MM.1S (cell line): ENCODE measurements at places on chromosomes 7 and 10.

- H3K4me1 ChIP-seq: no peaks in the 10 kb centered on the region
- H3K27me3 ChIP-seq: no peaks in the 10 kb centered on the region
- H3K4me3 ChIP-seq: no peak overlapping the region
- H3K27ac ChIP-seq: no peak overlapping the region
Observed at GRCh38 chr7:39678930-39679709, 55.7 kb downstream of the RALA start.

DNA sequence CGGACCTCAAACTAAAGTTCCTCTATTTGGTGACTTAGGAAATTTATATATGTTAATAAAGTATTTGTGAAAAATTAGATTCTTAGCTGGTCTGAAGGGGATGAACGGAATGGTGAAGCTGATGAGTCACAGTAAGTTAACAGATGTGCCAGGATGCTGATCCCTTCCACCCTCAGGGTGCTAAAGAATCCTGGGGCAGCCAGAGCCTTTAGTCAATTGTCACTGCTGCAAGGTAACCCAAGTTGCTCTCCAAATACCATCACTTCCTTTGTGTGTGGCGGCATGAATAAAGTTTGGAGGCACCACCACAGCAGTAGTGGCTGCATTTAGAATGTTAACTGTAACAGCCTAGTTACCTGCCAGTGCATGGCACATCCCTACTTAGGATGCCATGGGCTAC, 222.6 kb upstream of the PPP1R3A start:
- no peak for DNase-seq
- H3K27ac ChIP-seq: no peak overlapping the region
- H3K36me3 ChIP-seq: no peaks in the 10 kb centered on the region
- no peak overlapping the region for H3K4me3 ChIP-seq

DNA sequence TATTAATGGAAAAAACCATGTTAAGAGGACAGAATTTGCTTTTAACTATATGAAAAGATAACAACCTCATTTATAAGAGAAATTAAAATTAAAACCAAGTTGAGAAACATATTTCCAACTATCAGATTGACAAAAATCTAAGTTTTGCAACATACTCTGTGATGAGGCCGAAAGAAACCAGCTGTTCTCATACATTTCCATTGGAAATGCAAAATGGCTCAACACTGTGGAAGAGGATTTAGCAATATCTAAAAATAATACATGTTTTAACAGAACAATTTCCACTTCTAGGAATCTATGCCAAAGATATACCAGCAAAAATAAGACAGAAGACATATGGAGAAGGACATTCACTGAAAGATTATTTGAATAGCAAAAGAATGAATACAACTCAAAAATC, 268.8 kb downstream of the DYNC1I1 start:
- H3K36me3 ChIP-seq: no peaks in the 10 kb centered on the region
- no peak overlapping the region for H3K27ac ChIP-seq
- H3K4me3 ChIP-seq: no peak overlapping the region
- DNase-seq: no peak

DNA sequence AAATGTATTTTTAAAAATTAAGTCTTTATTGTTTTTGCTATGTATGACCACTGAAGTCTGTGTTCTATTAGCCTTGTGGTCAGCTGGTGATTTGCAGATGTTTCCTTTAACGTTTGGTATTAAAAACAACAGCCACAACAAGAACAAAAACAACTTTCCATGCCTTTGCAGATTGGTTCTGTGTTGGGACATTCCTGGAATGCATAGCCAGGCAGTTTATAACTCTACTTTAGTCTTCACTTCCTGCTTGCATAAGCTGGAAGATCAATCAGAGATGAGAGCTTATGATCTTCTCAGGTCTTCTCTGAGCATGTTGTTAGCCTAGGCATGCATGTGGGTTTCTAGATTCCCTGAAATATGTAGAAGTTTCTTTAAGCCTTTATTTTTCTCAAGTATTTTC, 58.9 kb upstream of the SEMA3C start:
- H3K27me3 ChIP-seq: no peaks in the 10 kb centered on the region
- no peak overlapping the region for H3K4me3 ChIP-seq
- H3K36me3 ChIP-seq: no peaks in the 10 kb centered on the region
- H3K27ac ChIP-seq: no peak overlapping the region

DNA sequence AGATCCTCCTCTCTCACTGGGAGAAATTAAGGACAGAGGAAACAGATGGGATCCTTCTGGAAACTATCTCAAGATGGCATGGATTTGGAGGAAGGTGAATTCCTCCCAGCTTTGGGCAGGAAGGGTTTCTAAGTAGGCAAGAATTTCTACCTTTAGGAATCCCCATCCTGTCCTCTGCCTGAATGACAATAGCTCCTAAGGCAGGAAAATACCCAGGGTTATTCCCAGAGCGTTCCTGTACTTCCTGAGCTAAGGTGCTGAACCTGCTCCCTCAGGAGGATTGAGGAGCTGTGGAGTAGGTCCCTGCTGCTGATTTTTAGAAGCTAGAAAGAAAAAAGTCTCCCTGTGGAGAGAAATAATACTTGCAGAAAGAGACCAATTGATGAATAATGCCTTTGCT, 568 bp downstream of the MGAM2 start:
- no peak for DNase-seq
- H3K27ac ChIP-seq: no peak overlapping the region
- no peaks in the 10 kb centered on the region for H3K36me3 ChIP-seq
- no peaks in the 10 kb centered on the region for H3K27me3 ChIP-seq

- no peak overlapping the region for H3K27ac ChIP-seq
- H3K27me3 ChIP-seq: no peaks in the 10 kb centered on the region
- peaks cover 13% of the 10 kb centered on the region for H3K4me1 ChIP-seq
- H3K4me3 ChIP-seq: no peak overlapping the region
Observed at GRCh38 chr10:70292004-70292403, 8.2 kb upstream of the NPFFR1 start.

DNA sequence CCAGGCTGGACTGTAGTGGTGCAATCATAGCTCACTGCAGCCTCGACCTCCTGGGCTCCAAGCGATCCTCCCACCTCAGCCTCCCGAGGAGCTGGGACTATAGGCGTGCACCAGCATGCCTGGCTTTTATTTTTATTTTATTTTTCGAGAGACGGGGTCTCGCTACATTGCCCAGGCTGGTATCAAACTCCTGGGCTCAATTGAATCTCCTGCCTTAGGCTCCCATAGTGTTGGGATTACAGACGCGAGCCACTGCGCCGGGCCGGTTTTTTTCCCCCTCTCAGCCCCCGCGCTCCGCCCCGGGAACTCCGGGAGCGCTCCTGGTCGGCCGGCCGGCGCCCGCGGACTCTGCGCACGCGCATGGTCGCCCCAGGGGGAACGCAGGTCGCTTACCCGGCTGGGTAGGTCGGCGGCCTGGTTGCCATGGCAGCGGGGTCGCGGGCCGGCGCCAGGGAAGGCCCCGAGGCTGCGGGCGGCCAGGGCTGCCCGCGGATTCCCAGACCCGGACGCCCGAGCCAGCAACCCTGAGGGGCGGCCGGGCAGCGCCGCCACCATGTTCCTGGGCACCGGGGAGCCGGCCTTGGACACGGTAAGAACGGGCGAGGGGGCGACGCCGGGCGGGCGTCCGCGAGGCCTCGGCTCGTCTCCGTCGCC, at the start of gene IQCE:
Gene IQCE (plus strand): TSS at position 351 of the 654 bp plus-strand sequence. CDS start 203 bp downstream, at position 554.
- peak within 1 kb of the TSS; percentile 70; the same call in 1 of the 2 replicates for H3K27ac ChIP-seq
- H3K27me3 ChIP-seq: no peaks in the 10 kb centered on the region
- DNase-seq: peak; percentile 94
- H3K36me3 ChIP-seq: no peaks in the 10 kb centered on the region
- H3K4me3 ChIP-seq: peak within 1 kb of the TSS; percentile 99

- peaks cover 10% of the 10 kb centered on the region for H3K4me1 ChIP-seq
- no peaks in the 10 kb centered on the region for H3K36me3 ChIP-seq
- DNase-seq: no peak
- H3K27ac ChIP-seq: no peak overlapping the region
Observed at GRCh38 chr7:136030330-136030729, 53.2 kb upstream of the MTPN start.

DNA sequence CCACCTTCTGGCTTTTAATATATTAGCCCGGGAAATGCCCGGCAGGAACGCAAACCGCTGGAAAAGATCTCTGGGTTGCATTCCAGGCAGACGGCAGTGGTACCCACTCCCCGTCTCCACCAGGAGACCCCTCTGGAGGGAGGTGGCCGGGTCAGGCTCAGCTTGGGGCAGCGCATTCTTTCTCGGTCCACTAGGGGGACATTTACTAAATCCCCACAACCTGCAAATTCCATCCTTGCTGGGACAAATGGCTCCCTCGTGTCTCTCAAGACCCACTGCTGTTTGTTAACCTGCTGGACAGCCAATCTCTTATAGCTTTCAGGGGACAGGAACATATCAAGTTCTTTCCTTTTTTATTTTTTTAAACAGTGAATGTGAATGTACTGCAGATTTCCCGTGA, 45.8 kb upstream of the CARD11 start:
- no peak overlapping the region for H3K27ac ChIP-seq
- H3K36me3 ChIP-seq: no peaks in the 10 kb centered on the region
- no peaks in the 10 kb centered on the region for H3K27me3 ChIP-seq
- DNase-seq: no peak
- no peak overlapping the region for H3K4me3 ChIP-seq

- no peaks in the 10 kb centered on the region for H3K36me3 ChIP-seq
- no peaks in the 10 kb centered on the region for H3K27me3 ChIP-seq
- H3K4me3 ChIP-seq: no peak overlapping the region
- no peak overlapping the region for H3K27ac ChIP-seq
Observed at GRCh38 chr10:124886195-124886594, 55.7 kb upstream of the ZRANB1 start.

GRCh38 chr7:26073041-26073440, 79.0 kb upstream of the NFE2L3 start:
- H3K36me3 ChIP-seq: no peaks in the 10 kb centered on the region
- H3K27ac ChIP-seq: no peak overlapping the region
- H3K27me3 ChIP-seq: no peaks in the 10 kb centered on the region
- DNase-seq: no peak

DNA sequence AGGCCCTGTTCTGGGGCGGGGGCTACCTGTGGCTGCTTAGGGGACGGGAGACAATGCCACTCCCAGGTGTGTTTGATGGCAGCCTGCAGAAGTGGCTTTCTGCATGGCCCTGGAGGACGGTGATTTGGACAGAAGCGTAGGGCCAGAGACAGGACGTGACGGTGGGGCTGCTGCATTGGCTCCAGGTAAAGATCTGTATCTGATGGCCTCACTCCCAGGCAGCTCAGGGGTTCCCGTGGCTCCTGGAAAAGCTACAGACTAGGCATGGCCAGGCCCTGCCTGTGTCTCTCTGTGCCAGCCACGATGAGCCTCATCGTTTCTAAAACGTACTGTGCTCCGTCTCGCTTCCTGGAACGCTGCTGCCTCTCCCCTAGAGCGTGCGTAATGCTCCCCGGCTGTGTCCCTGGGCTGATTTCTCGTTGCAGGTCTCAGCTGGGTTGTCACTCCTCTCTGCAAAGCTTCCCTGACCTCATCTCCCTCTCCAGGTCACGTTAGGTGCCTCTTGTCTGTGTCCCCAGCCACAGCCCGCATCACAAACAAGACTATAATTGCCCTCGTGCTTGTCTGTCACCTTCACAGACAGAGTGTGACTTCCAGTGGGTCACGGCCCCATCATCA, 12.6 kb downstream of the GTF2IRD1 start:
- H3K4me1 ChIP-seq: no peaks in the 10 kb centered on the region
- H3K36me3 ChIP-seq: no peaks in the 10 kb centered on the region
- H3K27ac ChIP-seq: no peak overlapping the region
- DNase-seq: no peak
- no peak overlapping the region for H3K4me3 ChIP-seq

DNA sequence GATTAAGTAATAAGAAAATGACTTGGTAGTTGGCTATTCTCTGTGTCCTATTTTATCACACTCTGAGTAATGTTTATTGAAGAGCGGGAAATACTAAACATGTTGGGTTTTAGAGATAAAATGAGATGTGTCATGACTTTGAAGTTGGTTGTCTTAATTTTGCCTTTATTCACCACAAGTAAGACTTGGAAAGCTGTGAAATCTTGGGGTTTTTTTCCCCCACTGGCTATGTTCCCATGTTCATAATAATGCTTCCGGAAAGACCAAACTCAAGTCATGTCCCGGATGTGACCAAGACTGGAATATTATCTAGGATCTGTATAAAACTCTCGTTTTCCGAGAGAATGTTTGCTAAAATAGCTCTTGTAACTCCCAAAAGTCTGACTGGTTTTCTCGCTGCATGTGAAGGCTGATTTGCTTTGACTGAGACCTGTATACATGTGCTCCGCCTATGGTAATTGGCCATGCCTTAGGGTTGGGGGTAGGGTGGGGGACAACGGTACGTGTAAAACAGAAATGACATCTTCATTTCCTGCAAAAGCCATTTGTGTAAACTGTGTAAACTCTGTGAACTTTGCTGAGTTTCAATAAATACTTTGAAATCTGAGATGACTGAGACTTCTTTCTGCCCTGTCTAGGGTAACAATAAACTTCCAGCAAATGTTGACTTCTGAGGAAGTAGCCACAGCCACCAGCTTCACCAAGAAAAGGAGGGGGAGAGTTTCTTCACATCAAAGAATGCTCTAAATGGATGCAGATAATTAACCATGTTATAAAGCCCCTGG, 169.6 kb downstream of the ZNF365 start:
- H3K27ac ChIP-seq: no peak overlapping the region
- no peaks in the 10 kb centered on the region for H3K27me3 ChIP-seq
- H3K36me3 ChIP-seq: no peaks in the 10 kb centered on the region
- H3K4me3 ChIP-seq: no peak overlapping the region
- H3K4me1 ChIP-seq: peaks cover 9% of the 10 kb centered on the region

DNA sequence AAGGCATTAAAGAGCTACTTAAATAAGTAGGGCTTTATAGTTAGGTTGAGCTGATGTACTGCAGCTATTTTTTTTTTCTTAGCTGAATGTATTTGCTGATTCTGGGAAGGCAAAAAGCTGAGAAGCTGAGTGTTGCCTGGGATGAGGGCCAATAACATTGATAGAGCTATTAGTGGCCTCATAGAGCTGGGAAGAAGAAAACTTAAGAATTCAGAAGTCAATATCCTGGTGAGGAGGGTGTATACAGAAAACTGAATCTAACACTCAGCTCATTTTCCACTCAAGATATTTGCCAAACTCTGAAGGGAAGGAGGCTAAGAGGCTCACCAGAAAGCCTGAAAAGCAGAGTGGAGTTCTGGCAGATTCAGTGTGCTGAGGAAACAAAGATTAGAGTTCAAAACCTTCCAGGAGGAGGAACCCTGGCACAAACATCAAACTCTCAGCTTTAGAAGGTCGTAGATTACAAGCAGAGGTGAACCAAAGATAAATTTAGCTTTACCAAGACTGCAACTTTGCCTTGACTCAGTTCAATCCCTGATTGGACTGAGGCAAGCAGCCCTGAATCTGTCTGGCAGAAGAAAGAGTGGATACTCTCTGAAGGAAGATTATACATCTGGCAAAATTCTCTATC, 11.3 kb downstream of the PPP1R3C start:
- H3K4me3 ChIP-seq: no peak overlapping the region
- H3K27me3 ChIP-seq: no peaks in the 10 kb centered on the region
- no peak overlapping the region for H3K27ac ChIP-seq
- H3K4me1 ChIP-seq: no peaks in the 10 kb centered on the region
- no peaks in the 10 kb centered on the region for H3K36me3 ChIP-seq

DNA sequence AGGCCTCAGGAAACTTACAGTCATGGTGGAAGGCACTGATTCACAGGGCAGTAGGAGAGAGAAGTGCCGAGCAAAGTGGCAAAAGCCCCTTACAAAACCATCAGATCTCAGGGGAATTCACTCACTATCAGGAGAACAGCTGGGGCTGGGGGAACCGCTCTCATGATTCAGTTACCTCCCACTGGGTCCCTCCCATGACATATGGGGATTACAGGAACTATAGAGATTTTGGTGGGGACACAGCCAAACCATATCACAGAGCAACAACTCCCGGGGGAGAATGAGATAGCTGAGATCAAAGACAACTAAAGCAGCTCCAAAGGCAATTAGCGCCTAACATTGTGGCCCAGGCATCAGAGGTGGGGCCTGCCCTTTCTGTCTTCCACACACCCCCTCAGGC, 85.4 kb upstream of the VOPP1 start:
- H3K27ac ChIP-seq: no peak overlapping the region
- DNase-seq: no peak
- no peak overlapping the region for H3K4me3 ChIP-seq
- no peaks in the 10 kb centered on the region for H3K4me1 ChIP-seq
